ENCODE measurements at places on chromosomes 13 and 19. TPM values are rescaled to one million over a fixed set of nuclear protein-coding genes. Genes with fewer than 3 reads are reported as not detected.

NXNL1 gene
- polyA plus RNA-seq: 0.12 TPM

EFNA2 gene
- polyA plus RNA-seq: 1.6 TPM

GRCh38 chr13:106426909-106427308 lies 108.6 kb downstream of the EFNB2 start:
- no peak for DNase-seq

DNA sequence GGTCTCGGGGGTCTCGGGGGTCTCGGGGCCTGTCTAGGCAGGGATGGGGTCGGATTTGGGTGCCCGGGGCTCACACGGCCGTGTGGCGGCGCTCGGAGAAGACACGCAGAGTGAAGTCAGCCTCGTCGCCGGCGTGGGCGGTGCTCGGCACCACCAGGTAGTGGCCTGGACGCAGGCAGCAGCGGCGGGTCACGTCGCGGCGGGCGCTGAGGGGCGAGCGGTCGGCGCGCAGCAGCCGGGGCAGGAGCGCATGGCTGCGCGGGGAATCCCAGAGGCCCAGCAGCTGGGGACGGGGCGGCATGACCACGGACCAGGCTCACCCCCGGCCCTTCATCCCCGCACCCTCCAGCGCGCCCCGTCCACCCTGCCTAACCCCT lies 8.2 kb downstream of the CAPN12 start:
- no peak for DNase-seq

ZNF283 gene
- polyA plus RNA-seq: 16.1 TPM

- DNase-seq: no peak
Observed at GRCh38 chr13:51862957-51863356, 1.2 kb downstream of the CCDC70 start.

PRDX2 gene
- 305 TPM for polyA plus RNA-seq

- no peak for DNase-seq
Observed at GRCh38 chr19:30222992-30223865, 149.0 kb upstream of the ZNF536 start.

DNA sequence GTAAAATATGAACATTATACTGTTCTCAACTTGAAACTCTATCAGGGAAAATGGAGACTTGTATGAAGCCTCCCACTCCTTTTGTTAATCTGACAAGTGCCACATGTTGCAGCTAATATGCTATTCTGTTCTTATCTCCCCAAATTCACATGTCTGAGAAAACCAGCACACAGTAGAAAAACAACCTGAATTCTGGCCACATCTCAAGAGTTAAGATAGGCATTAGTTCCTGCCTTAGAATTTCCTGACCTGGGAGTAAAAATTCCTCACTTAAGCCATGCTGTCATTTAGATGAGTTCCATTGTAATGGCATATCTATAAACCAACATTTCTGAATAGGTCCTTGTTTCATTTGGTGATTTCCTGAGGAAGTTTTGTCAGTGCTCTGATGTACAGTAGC lies 1098.5 kb downstream of the EFNB2 start:
- DNase-seq: no peak

ATXN8OS gene
- 0.33 TPM for polyA plus RNA-seq

DNA sequence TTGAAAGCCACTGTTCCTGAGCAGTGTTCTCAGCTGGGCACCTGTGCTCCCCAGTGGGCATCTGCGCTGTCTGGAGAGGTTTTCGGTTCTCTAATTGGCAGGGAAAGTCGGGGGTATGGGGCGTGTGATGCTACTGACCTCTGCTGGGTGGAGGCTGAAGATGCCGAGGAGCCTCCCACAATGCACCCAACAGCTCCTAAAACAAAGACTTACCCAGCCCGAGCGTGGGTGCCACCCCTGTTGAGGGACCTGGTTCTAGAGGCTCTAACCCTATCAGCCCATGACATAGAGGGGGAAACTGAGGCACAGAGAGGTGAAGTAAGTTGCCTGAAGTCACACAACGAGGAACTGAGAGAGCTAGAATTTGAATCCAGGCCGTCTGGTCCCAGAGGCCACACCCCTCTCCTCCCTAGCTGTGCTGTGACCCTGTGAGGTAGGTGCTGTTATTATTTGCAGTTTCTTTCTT lies 2.3 kb downstream of the SPACA4 start:
- DNase-seq: no peak

KIR3DL2 gene
- not detected for polyA plus RNA-seq

- no peak for DNase-seq
Observed at GRCh38 chr13:111874981-111875380, 192.0 kb upstream of the SOX1 start.

- DNase-seq: no peak
Observed at GRCh38 chr13:109118521-109118920, 489.1 kb downstream of the MYO16 start.

GRCh38 chr13:84352946-84353345 lies 470.7 kb upstream of the SLITRK1 start:
- DNase-seq: no peak

GRCh38 chr19:55603581-55604292 lies 1.7 kb upstream of the ZNF865 start:
- no peak for DNase-seq

GRCh38 chr13:50887151-50887550 lies 22.4 kb upstream of the RNASEH2B start:
- DNase-seq: no peak

OR7A5 gene
- polyA plus RNA-seq: not detected

DNA sequence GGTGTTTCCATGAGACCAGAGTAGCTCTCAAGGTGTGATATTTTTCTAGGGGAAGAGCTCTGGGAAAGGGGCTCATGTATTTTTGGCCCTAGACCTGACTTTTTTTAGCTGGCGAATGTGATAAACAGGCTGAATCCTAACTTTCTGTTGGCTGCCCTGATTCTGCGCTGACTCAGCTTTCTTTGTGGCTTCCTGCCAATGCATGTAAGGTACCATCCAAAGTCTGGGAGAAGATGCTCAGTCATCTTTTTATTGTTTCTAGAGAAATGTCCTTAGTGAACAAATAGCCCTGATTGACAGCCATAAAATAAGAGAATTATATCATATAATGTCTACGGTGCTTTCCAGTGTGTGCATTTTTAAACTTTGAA lies 113.6 kb upstream of the MBNL2 start:
- DNase-seq: no peak

DNA sequence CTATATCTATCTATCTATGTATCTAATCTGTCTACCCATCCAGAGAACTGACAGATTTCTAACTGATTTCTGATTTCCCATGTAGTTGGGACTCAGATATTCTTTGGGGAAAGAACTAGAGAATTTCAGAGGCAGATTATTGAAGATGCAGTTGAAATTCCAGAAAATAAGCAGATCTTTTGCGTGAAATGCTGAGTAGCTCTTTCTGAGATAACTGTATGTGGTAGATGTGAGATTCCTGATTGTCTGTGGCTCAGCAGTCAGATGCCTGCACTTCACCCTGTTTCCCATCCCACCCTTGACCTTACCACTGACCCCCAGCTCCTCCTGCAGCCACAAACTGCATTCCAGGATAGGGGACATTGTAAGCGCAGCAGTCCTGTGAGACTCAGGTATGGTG lies 61.5 kb downstream of the DGKH start:
- DNase-seq: no peak

- DNase-seq: no peak
Observed at GRCh38 chr13:68378294-68378693, 1148.2 kb upstream of the PCDH9 start.

DNA sequence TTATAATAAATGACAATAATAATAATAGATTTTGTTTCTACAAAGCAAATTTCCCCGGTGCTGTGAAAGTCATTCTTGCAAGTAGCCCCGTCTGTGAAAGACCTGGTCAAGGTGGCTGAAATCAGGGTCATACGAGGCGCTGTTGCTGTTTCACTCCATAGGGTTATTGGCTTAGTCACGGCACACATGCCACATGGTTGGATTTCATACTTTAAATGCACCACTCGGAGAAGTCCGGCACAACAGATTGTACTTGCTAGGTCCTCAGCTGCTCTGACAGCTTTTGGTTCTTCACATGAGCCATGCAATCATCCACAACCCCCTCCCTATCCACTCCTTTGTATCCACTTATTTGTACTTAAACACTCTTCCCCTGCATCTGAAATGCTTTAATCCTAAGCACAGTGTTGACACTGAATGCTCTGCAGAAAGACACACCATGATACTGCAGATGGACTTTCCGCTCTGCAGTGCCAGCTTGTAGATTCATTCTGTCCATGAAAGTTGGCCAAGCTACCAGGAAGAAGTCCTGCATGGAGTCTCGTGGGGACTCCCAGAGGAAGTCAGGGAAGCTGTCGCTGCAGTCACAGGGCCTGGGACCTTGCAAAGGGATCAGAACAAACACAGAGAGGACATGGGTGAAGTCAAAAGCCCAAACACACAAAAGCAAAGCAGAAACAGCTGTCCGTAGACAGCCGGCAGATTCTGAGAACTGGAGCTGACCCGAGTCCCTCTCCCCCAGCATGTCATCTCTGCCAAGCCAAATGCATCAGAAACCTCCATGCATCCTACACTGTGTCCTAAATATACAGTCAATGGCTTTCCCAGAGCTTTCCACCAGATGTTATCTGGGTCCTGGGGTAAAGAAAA lies 124.6 kb downstream of the COL4A2 start:
- DNase-seq: no peak

DNA sequence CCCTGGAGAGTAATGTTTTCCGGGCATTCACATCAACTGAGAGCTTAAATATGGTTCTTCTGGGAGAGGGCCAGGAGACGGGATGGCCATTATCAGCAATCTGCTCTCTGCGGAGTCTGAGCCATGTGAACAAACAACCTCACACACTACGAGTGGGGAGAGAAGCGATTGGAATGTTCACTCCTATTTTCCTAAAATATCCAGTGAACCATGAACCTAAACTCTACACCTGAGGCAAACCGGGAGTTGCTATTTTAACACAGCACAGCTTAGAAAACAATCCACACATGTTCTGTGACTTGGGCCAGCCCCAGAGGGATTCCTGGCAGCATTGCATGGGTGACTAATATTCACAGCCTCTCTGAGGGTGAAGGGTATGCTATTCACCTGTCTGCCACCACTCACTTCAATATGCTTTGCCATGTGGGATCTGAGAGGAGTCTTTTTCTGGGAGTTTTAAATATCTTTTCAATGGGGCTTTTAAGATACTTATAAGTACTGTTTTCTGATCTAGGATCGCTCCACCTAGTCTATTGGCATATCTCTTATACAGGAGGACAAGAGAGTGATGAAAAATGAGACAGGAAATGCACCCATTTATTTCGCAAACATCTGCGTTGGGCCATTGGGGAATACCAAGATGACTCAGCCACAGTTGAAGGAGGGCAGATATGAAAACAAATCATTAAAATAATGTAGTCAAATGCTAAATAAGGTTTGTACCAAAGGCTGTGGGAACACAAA lies 72.6 kb upstream of the SERP2 start:
- DNase-seq: no peak

URAD gene
- polyA plus RNA-seq: not detected

RPS16 gene
- 1,088 TPM for polyA plus RNA-seq

All from right renal pelvis (tissue), 4 donors.